ENCODE measurements at places on chromosomes 13 and 19.

GRCh38 chr19:54209058-54209810, 8.6 kb downstream of the RPS9 start:
- peak; percentile 63 for DNase-seq

DNA sequence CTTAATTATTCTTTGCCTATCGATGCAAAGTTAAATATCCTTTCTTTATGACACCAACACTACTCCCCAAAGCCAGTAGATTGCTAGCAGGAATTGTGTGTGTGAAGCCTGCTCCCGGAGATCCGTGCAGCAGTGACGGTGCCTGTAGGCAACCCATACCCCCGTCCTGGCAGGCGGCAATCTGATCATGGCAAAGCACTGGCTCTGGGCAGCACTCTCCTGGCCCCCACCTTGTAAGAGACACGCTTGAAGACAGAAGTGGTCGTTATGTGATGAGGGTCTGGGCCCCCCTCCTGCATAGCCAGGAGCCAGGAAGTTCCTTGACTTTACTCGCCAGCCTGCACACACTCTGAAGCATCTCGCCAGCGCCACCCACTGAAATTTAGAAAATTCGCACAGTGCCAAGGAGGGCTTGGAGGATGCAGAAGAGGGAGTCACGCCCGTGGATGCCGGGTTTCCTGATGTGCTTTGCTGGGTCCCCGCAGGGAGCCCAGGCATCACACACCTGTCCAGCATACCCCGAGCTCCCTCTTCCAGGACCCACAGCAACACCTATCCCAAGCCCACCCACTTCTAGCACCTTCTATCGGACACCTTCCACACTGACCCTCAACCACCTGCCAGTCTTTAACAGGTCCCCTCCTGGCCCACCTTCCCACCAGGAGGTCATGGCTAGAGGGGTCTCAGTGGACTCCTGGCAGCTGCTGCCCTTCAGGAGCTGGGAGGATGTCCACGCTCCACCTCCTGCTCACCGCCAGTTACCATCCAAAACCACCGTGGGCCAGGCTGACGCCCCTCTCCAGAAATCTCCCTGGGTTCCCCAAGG, 54.5 kb downstream of the CEBPG start:
- no peak for DNase-seq

- no peak for DNase-seq
These were observed 61.6 kb upstream of the MED4 start for GRCh38 chr13:48156466-48156865.

DNA sequence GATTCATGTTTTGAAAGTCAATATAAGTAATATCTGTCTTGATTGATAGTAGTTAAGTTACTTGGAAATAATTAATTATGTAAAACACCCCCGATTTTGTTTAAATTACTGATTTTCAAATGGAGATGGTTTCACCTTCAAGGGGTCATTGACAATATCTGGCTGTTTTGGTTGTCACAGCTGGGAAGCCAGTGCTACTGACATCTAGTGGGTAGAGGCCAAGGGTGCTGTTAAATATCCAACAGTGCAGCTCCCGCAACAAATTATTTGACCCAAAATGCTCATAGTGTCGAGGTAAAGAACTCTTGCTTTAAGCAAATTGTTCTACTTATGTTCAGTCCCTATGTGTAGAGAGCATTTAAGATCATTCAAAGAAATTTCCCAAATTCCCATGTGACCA, 50.6 kb upstream of the PCDH20 start:
- no peak for DNase-seq

DNA sequence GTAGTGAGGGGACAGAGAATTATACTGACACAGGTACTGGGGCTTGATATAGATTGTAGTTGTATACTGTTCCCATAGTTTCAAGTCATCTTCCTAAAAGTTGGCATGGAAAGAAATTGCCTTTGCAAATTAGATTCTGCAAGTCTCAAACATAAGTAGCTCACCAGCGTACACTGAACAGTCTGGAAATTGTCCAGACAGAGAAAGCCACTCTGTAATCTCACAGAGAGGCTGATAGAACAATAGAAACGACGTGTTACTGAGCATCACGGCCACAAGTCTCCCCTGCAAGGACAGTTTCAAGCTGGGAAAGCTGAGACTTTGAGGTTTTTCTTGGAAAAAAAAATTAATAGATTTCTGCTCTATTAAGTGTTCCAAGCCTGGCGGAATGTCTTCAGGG, 228.6 kb downstream of the DNAJC15 start:
- no peak for DNase-seq

DNA sequence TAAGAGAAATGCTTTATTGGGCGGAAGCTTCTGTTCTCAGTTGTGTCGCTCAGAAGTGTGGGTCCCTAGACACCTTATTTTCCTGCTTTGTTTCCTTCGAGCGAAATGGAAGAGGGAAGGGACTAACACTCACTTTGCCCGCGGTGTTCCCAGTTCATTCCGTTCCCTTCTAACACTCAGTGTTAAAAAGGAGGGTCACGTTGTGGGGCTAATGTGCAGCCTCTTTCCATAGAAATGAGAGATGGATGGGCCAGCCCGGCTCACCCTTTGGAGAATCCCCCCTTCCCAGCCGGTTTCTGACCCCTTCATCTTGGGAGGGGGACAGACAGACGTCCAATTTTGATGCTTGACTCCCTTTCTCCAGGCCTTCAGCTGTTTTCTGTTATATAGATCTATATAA, 2.3 kb downstream of the ATP11A start:
- no peak for DNase-seq

GRCh38 chr13:29073755-29074154, 253.6 kb downstream of the MTUS2 start:
- DNase-seq: no peak

GRCh38 chr19:6425732-6426620, 1.4 kb upstream of the KHSRP start:
- no peak for DNase-seq
